HCT116 (cell line): ENCODE measurements at places on chromosomes 13 and 19. TPM values are rescaled to one million over a fixed set of nuclear protein-coding genes. Genes with fewer than 3 reads are reported as not detected.

KIR2DL1 gene
- not detected for total RNA-seq

FLT1 gene
- total RNA-seq = 0.25 TPM

SOX21 gene
- not detected for total RNA-seq

PNMA8B gene
- total RNA-seq = 0.10 TPM

ERICH6B gene
- total RNA-seq = not detected

ENOX1 gene
- 4.5 TPM for total RNA-seq

RGS9BP gene
- total RNA-seq = 0.54 TPM

UGGT2 gene
- 27.1 TPM for total RNA-seq

SH2D3A gene
- total RNA-seq = 75.7 TPM
